CD4-positive, alpha-beta T cell treated with Interferon alpha-2 for 1 hour (primary cell): ENCODE measurements at places on chromosomes 1 and 21.

DNA sequence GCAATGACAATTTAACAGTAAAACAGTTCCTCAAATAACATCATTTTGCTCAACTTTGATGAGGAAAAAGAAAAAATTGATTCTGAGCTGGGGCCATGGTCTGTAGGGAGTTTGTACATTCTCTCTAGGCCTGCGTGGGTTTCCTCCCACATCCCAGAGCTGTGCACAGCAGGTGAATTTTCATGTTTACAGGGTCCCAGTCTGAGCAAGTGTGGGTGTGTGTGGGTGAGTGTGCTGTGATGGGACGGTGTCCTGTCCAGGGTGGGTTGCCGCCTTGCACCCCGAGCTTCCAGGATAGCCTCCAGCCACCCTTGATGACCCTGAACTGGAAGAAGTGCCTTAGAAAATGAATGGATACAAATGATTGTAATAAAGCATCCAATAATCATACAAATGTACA, 75.6 kb upstream of the BCL10 start:
- DNase-seq, result no peak

- DNase-seq, result no peak
Measured at GRCh38 chr1:6580119-6580592, 362 bp downstream of the ZBTB48 start.

GRCh38 chr1:51215169-51215568, 20.9 kb upstream of the RNF11 start:
- DNase-seq, result no peak

DNA sequence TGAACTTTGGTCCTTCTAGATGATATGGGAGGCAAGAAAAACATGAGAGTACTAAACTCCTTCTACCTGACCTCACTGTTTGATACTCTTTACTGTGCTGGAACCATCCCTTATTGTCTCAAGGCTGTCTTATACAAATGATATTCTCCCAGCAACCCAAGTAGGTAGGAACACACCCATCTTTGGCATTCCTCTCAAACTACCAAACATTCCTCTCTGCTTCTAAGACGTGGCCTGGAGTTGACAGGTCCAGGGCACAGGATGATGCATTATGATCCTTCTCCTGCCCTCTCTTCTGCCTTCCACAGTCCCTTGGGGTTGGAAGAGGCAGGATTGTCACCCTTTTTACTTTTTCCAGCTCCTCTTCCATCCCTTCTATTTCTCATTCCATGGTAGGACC, 90.5 kb downstream of the SPATA17 start:
- no peak for DNase-seq

DNA sequence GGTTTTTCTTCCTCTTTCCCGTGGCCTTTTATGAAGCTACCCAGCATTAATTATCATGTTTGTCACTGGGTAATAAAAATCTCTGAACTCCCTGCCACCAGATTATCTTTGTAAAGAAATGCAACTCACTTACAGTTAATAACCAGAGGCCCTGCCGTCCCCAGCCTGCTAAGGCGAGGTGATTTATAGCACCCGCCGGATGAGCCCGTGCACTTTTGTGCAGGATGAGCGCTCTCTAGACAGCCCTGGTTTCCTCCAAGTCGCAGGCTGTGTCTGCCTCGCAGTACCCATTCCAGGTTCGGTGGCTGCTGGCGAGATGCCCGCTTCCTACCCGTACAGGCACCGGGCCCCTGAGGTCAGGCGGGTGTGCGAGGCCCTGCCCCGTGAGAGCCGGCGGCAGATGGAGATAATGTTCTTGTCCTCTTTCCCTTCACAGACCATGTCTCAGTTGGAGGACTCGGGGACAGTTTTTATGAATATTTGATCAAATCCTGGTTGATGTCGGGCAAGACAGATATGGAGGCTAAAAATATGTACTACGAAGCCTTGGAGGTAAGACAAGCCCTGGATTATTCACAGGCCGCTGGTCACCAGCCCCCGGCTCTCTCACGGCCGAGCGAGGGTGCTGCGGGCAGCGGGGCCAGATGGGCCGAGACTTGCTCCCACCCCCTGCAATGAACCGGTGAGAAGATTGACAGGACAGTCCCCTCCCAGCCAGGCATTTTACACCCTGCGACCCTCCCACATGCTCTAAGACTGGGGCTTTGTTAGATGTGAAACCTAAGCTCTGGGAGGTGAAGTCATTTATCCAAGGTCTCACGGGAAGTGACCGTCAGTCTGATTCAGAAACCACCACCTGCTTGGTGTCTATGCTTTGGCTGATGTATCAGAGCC, 28.5 kb upstream of the SELENON start:
- no peak for DNase-seq

- no peak for DNase-seq
Measured at GRCh38 chr21:44253832-44254710, 7.6 kb downstream of the DNMT3L start.
